ENCODE measurements at places on chromosomes 12 and 14. TPM values are rescaled to one million over a fixed set of nuclear protein-coding genes. Genes with fewer than 3 reads are reported as not detected.
A peak's percentile ranks its signal among the peaks of the same experiment; 100 is the strongest.

RAB21 gene
- 28.5 TPM for total RNA-seq

DNA sequence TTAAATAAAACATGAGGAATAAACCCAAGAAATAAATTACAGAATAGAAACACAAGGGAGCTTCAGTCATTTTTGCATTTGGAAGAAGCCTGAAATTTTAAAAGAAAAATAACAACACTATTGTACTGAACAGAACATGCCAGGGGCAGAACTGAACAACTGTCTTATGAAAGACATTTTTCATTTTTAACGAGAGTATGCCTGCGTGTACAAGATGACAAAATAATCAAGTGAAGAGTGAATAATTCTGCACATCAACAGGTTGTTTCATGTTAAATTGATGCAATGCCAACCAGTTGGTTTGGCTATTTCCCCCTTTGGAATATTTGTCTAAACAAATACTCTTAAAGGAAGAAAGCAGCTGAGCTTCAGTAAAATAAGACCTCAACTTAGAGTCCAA lies 103.3 kb upstream of the BTG1 start:
- DNase-seq: no peak

SLC7A8 gene
- 2.3 TPM for total RNA-seq

- no peak for DNase-seq
These were observed 568 bp upstream of the SIVA1 start for GRCh38 chr14:104752423-104752734.

- DNase-seq: no peak
These were observed 337.9 kb downstream of the DAD1 start for GRCh38 chr14:22251090-22251489.

- DNase-seq: no peak
These were observed 33.7 kb downstream of the BEGAIN start for GRCh38 chr14:100553471-100553870.

SLC10A1 gene
- total RNA-seq: not detected

DNA sequence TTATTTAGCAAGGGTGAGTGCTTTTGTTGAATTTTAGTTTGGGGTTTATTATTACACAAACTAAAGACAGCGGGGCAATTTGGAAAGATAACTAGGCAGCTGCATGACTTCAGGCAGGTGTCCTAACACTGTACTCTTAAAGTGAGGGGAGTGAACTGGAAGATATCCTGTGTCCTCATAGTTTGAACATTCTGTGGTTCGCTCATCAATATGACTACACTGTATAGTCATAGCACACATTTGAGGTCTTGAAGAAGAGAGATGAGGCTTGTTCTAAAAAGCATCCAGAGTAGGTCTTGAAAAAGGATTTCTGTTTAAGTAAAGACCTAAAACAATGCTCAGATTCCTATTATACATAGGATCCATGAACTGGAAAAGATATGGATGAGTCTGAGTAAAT lies 1.7 kb upstream of the MAP3K9 start:
- DNase-seq: no peak

- DNase-seq: no peak
These were observed 9.4 kb downstream of the HIGD1C start for GRCh38 chr12:50961708-50962107.

CLMN gene
- total RNA-seq: 9.8 TPM

RTL1 gene
- 1.1 TPM for total RNA-seq

DNA sequence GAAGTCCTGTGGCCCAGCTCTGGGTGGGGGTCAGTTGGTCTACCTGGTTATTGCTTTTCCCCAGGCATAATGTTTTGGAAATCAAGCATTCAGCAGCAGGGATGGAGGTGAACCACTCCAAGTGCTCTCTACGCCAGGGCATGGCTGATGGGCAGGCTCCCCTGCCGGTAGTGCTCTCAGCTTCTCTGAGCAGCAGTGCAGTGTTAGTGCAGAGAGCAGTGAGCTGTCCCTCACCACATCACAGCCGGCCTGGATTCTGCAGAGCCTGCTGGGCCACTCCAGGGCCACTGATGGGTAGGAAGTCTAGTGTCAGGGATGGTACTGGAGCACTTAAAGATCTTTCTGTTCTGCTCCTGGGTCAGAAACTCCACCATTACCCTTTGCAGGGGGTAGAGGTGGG lies 151.1 kb downstream of the CALM1 start:
- no peak for DNase-seq

DNA sequence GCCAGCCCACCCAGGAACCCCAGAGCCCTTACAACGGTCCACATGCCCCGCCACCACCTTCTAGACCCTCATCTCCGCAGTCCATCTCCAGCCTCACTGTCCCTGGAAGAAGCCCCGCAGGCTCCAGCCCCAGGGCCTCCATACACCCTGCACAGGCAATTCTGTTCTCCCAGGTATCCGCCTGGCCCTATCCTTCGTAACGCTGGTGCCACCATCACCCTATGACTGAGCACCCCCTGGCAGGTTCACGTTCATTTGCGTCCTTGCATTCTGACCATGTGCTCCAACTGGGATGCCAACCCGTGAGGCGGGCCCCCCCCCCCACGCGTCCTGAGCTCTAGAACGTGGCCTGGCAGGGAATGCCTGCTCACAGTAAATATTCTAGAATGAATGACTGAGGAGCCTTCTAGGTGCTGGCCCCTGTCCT lies 675 bp upstream of the SCARB1 start:
- no peak for DNase-seq

DNA sequence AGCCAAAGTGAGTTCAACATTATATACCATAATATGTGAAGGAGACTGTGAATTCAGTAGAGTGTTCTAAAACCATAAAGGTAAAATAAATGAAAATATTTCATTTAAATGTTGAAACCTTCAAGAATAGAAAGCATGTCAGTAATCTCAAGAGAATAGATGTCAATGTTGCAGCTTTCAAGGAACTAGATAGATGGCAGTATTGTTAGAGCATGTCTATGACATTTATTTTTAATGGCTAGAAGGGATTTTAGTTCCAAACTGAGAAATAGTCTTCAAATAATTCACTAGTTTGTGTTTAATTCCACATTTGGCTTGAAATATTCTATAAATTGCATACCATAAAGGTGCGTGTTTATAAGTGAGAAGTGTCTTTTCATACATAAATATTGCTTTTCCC lies 326.5 kb downstream of the FLRT2 start:
- no peak for DNase-seq

- DNase-seq: no peak
These were observed 140.9 kb downstream of the TBX5 start for GRCh38 chr12:114265036-114265435.

EXOC3L4 gene
- 0.46 TPM for total RNA-seq

- DNase-seq: no peak
These were observed 549.6 kb downstream of the DIO2 start for GRCh38 chr14:79661752-79662151.

GALNT16 gene
- total RNA-seq: 0.33 TPM

GRCh38 chr12:74021937-74022336 lies 515.7 kb upstream of the ATXN7L3B start:
- peak; percentile 14 for DNase-seq

DNA sequence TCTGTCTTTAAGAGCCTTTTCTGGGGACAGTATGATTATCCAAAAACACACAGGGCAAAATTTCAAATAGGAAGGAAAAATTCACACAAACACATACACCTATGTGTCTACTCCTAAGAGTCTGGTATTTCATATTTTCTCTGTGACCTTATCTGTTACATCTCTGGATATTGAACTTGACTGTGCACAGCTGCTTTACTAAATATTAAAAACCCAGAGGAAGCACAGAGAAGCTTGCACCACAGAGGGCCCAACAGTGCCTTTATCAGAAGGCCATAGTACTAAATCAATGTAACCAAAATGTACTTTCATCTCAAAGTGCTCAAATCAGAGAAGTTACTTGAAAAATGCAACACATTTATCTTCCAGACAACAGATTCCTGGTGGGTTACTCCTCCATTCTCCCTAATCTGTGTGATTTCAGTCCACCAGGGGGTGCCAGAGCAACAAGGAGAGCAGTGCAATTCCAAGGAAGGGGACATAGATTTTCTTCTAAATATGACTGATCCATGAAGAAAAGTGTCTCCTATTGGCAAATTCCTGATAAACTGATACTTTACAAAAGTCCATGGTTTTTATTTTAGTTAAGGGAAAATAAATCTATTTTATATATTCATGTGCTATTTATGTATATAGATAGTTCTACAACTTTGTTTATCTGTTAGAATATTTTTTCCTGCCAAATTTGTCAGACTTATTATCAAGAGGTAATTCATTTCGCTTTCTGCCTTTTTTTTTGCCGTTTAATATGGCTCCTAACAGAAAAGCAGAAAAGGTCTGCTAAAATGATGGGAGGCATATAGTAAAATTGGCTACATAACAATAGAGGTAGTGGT lies 617.6 kb downstream of the LRFN5 start:
- peak; percentile 19 for DNase-seq

BHLHE41 gene
- 9.0 TPM for total RNA-seq

DNA sequence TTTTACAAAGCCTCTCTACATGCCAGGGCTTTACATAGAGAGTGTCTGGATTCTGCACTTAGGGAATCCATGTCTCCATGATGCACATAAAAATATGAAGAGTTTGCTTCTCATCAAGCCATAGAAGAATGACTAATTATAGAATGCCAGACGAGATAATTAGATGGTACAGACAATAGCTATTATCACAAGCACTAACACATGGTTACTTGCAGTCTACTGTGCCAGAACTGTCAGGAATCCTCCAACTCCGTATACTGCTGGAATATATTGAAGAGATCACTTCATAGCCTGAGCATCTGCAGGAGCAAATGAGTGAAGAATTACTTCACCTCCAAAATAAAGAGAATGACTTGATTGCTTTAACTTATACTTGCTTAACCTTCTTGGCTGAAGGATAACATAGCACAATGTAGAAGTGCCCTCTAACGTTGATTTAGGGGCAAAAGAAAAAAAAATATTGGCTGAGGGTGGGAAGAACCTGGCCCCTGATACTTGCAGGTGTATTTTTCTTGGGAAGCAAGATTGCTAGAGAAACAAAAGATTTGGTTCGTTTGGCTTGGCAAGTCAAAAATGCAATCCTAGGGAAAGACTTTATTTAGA lies 272.8 kb upstream of the FAR2 start:
- no peak for DNase-seq

DNA sequence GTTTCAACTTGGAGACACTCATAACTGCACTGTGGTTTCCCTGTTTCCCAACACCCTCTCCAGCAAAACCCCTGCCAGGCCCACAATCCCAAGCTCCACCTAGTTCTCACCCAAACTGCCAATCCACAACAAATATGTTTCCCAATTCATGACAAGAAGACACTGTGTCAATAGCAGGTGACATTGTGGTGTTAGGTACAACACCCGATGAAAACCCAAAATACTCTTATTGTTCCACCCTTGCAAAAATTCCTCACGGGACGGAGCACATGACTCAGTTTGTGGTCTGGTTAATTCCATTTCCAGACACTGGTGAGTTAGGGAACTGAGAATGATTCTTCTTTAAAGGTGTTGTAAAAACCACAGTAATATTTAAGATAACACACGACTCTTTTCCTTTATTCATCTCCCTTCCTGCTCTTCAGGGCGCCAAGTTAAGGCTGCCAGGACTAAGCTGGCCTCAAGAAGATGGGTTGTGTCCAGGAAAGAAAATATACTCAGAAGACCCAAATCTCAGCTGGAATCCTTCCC lies 735.5 kb downstream of the MED13L start:
- no peak for DNase-seq
